ENCODE measurements at places on chromosomes 7 and 10.

DNA sequence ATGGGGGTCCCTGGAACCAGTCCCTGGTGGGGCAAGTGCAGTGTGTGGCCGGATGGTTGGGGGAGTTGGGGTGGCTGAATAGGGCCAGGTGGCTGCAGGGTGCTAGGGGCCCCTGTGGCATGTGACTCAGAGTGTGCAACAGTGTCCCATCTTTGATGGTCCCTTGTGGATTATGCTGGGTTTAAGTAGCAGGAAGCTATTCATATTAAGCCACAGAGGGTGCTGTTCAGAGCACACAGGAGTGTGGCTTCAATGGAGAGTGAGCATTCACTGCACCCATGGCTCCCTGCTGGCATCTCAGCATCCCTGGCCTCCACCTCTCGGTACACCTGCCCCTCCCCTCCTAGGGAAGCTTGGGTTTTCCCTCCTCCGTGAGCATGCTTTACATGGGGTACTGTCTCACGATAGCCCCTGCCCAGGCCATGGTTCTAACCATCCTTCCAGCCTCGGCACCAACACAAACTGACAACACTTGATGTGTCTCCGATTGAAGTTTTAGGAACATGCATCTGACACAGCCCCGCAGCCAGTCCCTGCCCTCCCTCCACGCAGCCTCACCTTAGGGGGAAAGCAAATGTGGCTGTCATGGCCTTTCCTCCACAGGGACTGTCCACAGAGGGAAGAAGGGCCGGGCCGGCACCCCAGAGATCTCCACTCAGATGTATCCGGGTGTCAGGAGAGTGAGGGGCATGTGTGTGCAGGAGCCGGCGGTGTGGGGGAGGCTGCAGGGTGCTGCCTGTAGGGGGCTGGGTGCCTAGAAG is 30.4 kb upstream of the PPIF start:
- peak; percentile 9 for DNase-seq

- DNase-seq, result peak; percentile 65
Measured at GRCh38 chr10:24680647-24681524, 42.8 kb downstream of the ARHGAP21 start.

- DNase-seq, result no peak
Measured at GRCh38 chr10:106493751-106494150, 670.8 kb downstream of the SORCS1 start.

DNA sequence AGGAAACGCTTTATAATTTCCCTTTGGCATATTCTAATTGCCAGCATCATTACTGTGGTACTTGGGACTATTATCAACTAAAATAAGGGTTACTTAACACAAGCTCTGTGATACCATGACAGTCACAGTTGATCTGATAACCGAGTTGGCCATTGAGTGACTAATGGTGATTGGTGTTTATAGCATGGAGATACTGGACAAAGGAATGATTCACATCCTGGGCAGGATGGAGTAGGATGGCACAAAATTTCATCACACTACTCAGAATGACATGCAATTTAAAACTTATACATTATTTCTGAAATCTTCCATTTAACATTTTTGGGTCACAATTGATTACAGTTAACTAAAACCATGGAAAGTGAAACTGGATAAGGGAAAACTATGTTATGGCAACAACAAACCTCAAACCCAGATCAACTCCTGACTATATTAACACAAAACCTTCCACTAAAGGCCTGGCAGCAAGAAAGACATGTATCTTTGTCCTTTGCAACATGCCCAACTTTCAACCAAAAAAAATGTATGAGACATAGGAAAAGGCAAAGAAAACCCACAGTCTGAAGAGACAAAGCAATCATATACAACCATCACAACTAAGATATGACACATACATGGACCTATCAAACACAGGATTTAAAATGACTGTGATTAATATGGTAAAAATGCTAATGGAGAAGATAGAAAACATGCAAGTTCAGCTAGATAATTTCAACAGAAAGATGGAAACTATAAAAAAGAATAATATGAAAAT is 208.5 kb upstream of the NRP1 start:
- peak; percentile 27 for DNase-seq

DNA sequence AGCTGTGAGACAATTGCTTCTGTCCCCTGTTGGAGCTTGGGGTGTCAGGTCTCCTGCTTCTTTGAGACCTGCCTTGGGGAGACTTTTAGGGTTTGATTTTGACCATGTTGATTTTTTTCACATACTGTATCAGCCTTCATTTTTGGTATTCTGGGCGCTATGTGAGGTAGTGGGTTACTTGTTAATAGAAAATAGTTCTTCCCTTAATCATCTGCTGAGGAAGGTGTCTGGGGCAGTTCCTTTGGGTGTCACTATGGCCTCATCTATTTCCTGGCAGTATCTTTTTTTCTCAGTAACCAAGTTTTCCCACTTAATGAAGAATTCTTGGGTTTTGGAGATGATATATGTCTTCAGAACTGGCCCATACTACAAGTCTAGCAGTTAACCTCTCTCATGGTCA is 4.6 kb upstream of the NOLC1 start:
- no peak for DNase-seq

- DNase-seq, result no peak
Measured at GRCh38 chr7:147756300-147756699, 834.3 kb upstream of the C7orf33 start.

GRCh38 chr10:130631142-130632096 is 495.2 kb downstream of the GLRX3 start:
- DNase-seq, result no peak

GRCh38 chr10:58064714-58065528 is 202.8 kb downstream of the IPMK start:
- DNase-seq, result peak; percentile 23

DNA sequence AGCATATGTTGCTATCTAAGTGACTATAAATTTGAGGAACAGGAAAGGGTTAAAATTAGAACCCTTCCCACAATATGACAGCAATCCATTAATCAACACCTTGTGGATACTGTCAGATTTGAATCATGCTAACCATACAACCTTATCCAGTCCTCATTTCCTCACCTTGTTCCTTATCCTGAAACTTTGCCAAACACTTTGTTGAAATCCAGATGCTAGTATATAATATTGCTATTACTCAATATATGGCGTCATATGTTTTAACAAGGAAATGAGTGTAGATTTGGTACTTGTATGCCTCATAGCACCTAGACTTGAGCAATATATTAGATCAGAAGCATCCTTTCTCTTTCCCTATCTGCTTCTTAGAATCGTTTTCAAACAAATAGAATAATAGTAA is 66.3 kb upstream of the SLC25A13 start:
- peak; percentile 87 for DNase-seq

DNA sequence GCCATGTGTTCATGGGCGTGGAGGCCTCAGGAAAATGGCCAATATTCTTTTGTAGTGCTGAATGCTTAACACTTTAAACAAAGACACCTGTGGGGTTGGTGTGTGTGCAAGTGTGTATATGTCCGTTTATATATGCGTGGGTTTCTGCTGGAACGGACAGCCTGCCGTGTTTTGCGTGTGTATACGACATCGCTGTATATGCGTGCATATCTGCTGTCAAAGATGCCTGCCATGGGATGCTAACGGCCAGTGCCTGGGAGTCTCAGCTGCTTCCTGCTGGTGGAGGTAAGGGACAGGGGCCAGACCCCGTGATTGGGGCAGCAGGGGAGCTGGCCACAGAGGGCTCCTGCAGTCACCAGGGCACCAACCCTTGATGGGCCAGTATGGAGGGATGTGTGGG is 216.3 kb upstream of the SHH start:
- DNase-seq, result no peak

GRCh38 chr10:116073001-116073400 is 200.0 kb downstream of the GFRA1 start:
- DNase-seq, result no peak

- no peak for DNase-seq
Measured at GRCh38 chr10:71553432-71553831, 156.7 kb downstream of the CDH23 start.

DNA sequence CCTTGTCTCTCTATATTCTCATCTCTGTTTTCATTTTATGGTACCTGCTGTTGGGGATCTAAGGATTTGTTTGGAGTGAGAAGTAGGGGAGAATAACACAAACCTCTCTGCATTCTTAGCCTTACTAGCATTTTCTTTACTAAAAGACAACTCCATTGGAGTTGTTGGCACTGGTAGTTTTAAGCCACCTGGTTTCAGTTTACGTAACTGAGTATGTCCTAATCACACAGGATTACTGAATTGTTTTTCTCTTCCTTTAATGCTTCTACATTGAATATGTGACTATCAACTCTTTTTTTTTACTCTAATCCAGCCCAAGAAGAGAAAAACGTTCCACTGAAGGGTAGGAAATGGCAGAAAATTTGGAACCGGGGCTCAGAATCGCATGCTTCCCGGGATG is 30.0 kb upstream of the TRIL start:
- DNase-seq, result no peak
